Mesangial cell (primary cell): ENCODE measurements at places on chromosomes 2 and 18. TPM values are rescaled to one million over a fixed set of nuclear protein-coding genes. Genes with fewer than 3 reads are reported as not detected.

PKDCC gene
- 23.6 and 34.2 TPM in 2 replicates for total RNA-seq

CYP26B1 gene
- total RNA-seq, result under 0.01 and 0.51 TPM in 2 replicates

DTNA gene
- 4.7 and 11.7 TPM in 2 replicates for total RNA-seq

OTOS gene
- not detected in 2 replicates for total RNA-seq

GALNT14 gene
- total RNA-seq, result 73.3 and 217 TPM in 2 replicates

MYO5B gene
- 12.2 and 24.6 TPM in 2 replicates for total RNA-seq

VIL1 gene
- not detected in 2 replicates for total RNA-seq

AKAIN1 gene
- not detected in 2 replicates for total RNA-seq
